B cell (primary cell): ENCODE measurements at places on chromosomes 2 and 18. TPM values are rescaled to one million over a fixed set of nuclear protein-coding genes. Genes with fewer than 3 reads are reported as not detected.

Gene MC5R
- total RNA-seq, result not detected in 2 replicates

Gene PROC
- total RNA-seq, result 1.2 TPM in 1 of 2 replicates, not detected in the other

Gene LPIN1
- total RNA-seq, result 95.2 and 99.1 TPM in 2 replicates

GRCh38 chr2:227347117-227347516 is 22.1 kb downstream of the MFF start:
- no peaks in the 10 kb centered on the region for H3K27me3 ChIP-seq
- H3K4me1 ChIP-seq, result no peaks in the 10 kb centered on the region
- peaks cover 31% of the 10 kb centered on the region for H3K36me3 ChIP-seq

DNA sequence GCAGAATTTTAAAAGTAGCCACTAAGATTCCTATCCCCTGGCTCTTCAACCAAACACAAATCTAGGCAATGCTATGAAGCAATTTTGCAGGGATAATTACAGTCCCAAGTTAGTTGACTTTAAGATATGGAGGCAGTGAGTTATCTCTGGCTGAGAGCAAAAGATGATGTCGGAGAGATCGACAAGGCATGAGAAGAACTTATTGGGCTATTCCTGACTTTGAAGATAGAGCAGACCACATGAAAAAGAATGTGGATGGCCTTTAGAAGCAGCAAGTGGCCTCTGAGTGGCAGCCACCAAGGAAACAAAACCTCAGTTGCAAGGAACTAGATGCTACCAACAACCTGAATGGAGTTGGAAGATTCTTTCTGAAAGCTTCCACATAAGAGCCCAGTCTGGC is 58.2 kb upstream of the PPM1B start:
- no peak overlapping the region for H3K27ac ChIP-seq
- no peaks in the 10 kb centered on the region for H3K36me3 ChIP-seq
- no peak overlapping the region for H3K4me3 ChIP-seq
- no peaks in the 10 kb centered on the region for H3K27me3 ChIP-seq
- no peak for DNase-seq

DNA sequence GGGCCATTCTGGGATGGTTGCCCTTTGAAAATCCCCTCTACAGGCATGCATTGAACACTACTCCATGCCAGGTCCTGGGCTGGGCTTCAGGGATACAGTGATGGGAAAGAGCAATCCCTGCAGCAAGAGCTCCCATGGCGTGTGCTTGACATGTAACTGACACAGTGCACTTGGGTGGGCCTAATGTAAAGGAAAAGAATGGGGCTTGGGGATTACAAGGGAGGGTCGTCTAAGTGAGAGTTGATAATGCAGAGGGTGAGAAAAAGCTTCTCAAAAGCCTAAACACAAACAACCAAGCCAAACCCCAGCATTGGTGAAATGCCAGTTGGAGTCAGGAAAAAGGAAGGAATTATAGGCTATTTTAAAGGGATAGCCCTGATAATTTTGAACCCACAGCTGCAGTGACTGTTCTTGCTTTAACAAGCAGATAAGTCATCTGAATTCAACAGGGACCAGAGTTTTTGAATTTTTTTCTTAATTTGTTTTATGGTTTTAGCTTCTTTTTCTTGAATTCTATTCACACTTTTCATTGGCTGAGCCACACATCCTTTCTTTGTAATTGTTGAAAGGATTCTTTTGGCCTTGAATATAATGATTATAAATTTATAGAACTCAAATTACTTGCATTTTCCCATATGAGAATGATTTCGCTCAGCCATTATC is 308.7 kb downstream of the LPIN1 start:
- H3K27me3 ChIP-seq, result no peaks in the 10 kb centered on the region
- peaks cover 60% of the 10 kb centered on the region for H3K4me1 ChIP-seq
- H3K27ac ChIP-seq, result no peak overlapping the region
- DNase-seq, result no peak
- H3K4me3 ChIP-seq, result no peak overlapping the region
- no peaks in the 10 kb centered on the region for H3K36me3 ChIP-seq

DNA sequence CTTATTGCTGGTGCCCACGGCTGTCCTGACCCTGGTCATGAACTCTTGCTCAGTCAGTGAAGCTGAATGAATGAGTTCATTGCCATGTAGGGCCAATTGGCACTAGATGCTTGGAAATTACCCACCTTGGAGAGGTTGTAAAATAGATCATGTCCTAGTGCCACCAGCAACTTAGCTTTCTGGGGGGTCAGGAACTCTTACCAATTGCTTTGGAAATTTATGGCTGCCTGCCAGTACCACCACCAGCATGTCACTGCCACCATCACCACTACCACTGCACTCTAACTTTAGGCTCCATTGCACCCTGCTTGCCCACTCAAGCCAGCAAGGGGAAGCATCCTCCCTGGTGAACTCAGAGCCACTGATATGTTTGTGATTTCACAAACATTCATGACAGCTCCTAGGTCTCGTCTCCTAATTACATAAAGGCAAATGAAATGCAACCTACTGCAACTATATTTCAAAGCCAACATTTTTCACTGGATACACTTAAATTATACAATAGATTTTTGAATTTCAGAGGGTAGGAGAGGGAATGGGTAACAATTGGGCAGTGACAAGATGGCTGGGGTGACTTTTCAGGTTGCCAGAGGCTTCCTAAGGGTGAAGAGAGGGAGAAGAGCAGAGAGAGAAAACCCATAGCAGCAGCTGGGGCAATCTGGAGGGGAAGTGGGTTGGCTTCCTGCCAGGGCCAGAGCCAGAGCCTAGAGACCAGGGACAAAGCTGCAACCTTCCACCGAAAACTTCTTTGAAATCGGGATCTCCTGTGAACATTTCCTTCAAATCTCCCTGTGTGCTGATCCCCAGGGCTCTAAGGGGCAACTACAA is 3.5 kb upstream of the EMILIN1 start:
- H3K27ac ChIP-seq, result no peak overlapping the region
- peaks cover 3% of the 10 kb centered on the region for H3K36me3 ChIP-seq
- no peaks in the 10 kb centered on the region for H3K27me3 ChIP-seq
- H3K4me1 ChIP-seq, result peaks cover 31% of the 10 kb centered on the region
- DNase-seq, result peak; percentile 63

Gene TUBA3E
- not detected in 2 replicates for total RNA-seq

Gene ALPI
- total RNA-seq, result not detected in 2 replicates

GRCh38 chr18:12061685-12062084 is 32.0 kb upstream of the ANKRD62 start:
- H3K36me3 ChIP-seq, result no peaks in the 10 kb centered on the region
- no peaks in the 10 kb centered on the region for H3K27me3 ChIP-seq
- no peak overlapping the region for H3K4me3 ChIP-seq
- H3K27ac ChIP-seq, result no peak overlapping the region
- no peak for DNase-seq

- DNase-seq, result no peak
- H3K4me3 ChIP-seq, result no peak overlapping the region
- H3K4me1 ChIP-seq, result no peaks in the 10 kb centered on the region
- no peak overlapping the region for H3K27ac ChIP-seq
Observed at GRCh38 chr18:59385191-59385590, 26.1 kb upstream of the LMAN1 start.

Gene UNC80
- not detected in 2 replicates for total RNA-seq

DNA sequence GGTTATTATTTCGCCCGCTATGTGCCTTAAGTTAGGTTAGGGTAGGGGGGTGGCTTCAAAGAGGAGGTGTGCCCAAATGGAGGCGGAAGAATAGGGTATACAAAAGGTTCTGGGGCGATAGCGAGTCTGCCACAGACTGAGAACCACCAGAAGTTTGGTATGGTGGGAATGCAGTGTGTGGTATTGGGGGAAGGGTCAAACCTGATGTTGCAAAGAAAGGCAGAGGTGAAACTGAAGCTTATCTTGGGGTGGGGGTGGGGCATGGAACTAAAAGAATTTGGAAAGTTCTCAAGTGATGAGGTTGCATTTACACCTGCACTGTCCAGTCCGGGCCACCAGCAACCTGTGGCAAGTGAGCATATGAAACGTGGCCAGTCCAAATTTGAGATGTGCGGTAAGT is 11.8 kb upstream of the CCBE1 start:
- no peak overlapping the region for H3K4me3 ChIP-seq
- H3K36me3 ChIP-seq, result no peaks in the 10 kb centered on the region
- DNase-seq, result no peak
- no peak overlapping the region for H3K27ac ChIP-seq
- no peaks in the 10 kb centered on the region for H3K27me3 ChIP-seq

DNA sequence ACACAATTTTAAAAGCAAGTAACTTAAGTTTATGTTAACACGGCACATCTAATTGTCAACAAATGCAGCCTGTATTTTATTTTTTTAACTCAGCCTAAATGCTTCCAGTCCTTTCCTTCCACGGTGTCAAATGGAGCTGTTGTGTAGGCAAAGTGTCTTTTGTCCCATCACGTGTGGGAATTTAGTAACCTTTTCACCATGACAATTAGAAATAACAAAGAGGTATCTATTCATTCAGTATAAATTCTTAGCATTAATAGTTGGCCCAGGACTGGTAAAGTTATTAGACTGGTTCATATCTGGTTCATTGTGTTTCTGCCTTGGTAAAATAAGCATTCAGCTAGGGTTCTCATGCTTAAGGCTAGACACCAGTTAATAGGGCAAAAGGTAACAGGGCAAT is 47.9 kb downstream of the FRZB start:
- peaks cover 2% of the 10 kb centered on the region for H3K27me3 ChIP-seq
- DNase-seq, result no peak

GRCh38 chr2:207423886-207424285 is 105.9 kb upstream of the CREB1 start:
- H3K4me3 ChIP-seq, result no peak overlapping the region
- H3K36me3 ChIP-seq, result no peaks in the 10 kb centered on the region
- peak; percentile 43 for DNase-seq
- H3K27ac ChIP-seq, result no peak overlapping the region

GRCh38 chr2:220034426-220035130 is 407.1 kb downstream of the SLC4A3 start:
- no peak overlapping the region for H3K4me3 ChIP-seq
- no peaks in the 10 kb centered on the region for H3K4me1 ChIP-seq
- no peaks in the 10 kb centered on the region for H3K36me3 ChIP-seq
- no peaks in the 10 kb centered on the region for H3K27me3 ChIP-seq

- DNase-seq, result no peak
- H3K27me3 ChIP-seq, result peaks cover 26% of the 10 kb centered on the region
- H3K4me3 ChIP-seq, result no peak overlapping the region
- H3K27ac ChIP-seq, result no peak overlapping the region
- no peaks in the 10 kb centered on the region for H3K36me3 ChIP-seq
Observed at GRCh38 chr2:217252181-217252580, 392.3 kb upstream of the TNP1 start.

GRCh38 chr2:46294176-46294836 is 2.9 kb upstream of the EPAS1 start:
- no peaks in the 10 kb centered on the region for H3K36me3 ChIP-seq
- H3K4me3 ChIP-seq, result no peak overlapping the region
- no peak overlapping the region for H3K27ac ChIP-seq
- DNase-seq, result peak; percentile 18
- H3K27me3 ChIP-seq, result peaks cover 51% of the 10 kb centered on the region

DNA sequence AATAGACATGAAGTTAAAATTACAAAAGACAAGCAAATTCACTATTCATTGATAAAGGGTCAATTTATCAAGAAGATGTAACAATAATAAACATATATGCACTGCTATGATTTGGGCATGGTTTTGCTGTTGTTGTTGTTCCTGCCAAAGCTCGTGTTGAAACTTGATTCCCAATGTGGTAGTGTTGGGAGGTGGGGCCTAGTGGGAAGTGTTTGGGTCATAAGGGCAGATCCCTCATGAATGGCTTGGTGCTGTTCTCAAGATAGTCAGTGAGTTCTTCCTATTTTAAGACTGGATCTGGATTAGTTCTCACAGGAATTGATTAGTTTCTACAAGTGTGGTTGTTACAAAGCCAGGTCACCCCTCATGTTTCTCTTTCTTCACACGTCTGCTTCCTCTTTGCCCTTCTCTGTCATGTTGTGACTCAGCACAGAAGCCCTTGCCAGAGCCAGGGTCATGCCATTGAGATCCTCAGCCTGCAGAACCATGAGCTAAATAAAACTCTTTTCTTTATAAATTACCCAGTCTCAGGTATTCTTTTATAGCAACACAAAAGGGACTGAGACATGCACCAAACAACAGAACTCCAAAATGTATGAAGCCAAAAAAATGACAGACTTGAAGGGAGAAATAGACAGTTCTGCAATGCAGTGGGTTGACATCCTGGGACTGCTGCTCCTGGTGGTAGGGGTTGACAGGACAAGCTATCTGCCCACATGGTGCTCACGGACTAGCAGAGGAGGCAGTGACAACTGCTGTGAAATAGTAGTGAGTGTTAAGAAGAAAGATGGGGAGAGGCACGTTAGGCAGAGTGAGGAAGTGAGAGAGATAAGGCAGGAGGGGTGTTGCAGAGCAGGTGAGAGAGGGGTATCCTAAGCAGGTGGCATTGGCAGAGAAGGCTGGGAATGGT is 18.6 kb upstream of the SKA1 start:
- no peaks in the 10 kb centered on the region for H3K36me3 ChIP-seq
- H3K27me3 ChIP-seq, result no peaks in the 10 kb centered on the region
- DNase-seq, result peak; percentile 63
- H3K27ac ChIP-seq, result no peak overlapping the region
- peaks cover 13% of the 10 kb centered on the region for H3K4me1 ChIP-seq
- no peak overlapping the region for H3K4me3 ChIP-seq

DNA sequence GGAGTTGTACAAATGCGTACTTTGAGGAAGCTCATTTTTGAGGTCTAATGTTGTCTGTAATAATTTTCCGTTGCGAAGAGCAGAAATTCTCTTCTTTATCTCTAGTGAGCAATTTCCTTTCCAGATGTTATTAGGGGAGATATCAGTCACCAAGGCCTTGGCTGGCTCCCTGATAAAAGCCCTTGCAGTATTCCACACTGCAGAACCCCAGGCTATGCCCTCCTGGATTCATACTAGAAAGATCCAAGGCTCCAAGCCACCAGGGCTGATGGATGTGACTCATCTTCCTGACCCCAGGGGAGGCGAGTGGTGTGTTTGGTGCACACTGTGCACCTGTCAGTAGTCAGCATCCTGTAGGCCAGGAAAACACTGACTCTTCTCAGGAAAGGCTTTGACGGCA is 34.7 kb downstream of the INO80C start:
- H3K4me3 ChIP-seq, result no peak overlapping the region
- no peaks in the 10 kb centered on the region for H3K36me3 ChIP-seq
- no peak overlapping the region for H3K27ac ChIP-seq
- no peak for DNase-seq
- H3K4me1 ChIP-seq, result peaks cover 17% of the 10 kb centered on the region
- H3K27me3 ChIP-seq, result no peaks in the 10 kb centered on the region

GRCh38 chr18:76490670-76491472 is 4.2 kb downstream of the ZNF516 start:
- H3K27ac ChIP-seq, result peak overlapping the region; percentile 66
- DNase-seq, result peak; percentile 75
- peaks cover 1% of the 10 kb centered on the region for H3K36me3 ChIP-seq
- peaks cover 39% of the 10 kb centered on the region for H3K4me1 ChIP-seq

Gene PAX8
- total RNA-seq, result 0.64 and 1.2 TPM in 2 replicates

GRCh38 chr2:158953454-158953853 is 15.0 kb upstream of the TANC1 start:
- H3K4me3 ChIP-seq, result no peak overlapping the region
- peaks cover 4% of the 10 kb centered on the region for H3K4me1 ChIP-seq
- H3K36me3 ChIP-seq, result no peaks in the 10 kb centered on the region
- no peak overlapping the region for H3K27ac ChIP-seq
- no peaks in the 10 kb centered on the region for H3K27me3 ChIP-seq
- DNase-seq, result no peak
